ENCODE measurements at places on chromosomes 2 and 18.

DNA sequence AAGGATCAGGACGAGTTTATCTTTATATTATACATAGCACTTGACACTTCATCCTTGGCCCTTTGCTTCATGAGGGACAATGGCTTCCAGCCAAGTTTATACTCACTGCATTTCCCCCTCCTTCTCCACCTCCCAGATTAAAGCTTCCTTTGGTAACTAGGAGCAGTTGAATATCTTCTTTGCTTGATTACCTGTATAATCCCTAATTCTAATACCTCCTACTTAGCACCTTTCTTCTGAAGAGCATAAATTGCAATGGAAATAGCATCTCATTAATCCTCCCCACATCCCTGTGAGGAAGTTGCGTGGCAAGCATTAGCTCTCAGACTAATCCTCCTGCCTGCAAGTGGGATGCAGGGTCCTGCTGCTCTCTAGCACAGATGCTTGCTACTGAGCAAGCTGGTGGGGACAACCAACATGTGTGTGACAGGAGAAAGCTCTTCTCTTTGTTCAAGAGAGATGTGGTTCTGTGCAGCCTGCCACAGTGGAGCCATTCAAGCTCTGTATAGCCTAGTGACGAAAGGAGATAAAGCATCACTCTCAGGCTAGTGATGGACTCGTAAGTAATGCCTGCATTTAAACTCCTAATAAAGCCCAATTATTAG, 19.1 kb downstream of the KLHL14 start:
- no peak for DNase-seq

GRCh38 chr2:218435003-218435982, 16.4 kb downstream of the VIL1 start:
- no peak for DNase-seq

- DNase-seq = no peak
These were observed 275.9 kb downstream of the CDH20 start for GRCh38 chr18:61609131-61609530.

GRCh38 chr18:3120356-3120755, 99.4 kb downstream of the MYOM1 start:
- no peak for DNase-seq

- DNase-seq = no peak
These were observed 122.6 kb upstream of the CTDP1 start for GRCh38 chr18:79556829-79557585.

GRCh38 chr2:68721482-68722101, 13.0 kb upstream of the ARHGAP25 start:
- DNase-seq = peak; percentile 79

- peak; percentile 79 for DNase-seq
These were observed 15.1 kb upstream of the NMUR1 start for GRCh38 chr2:231545105-231545902.

DNA sequence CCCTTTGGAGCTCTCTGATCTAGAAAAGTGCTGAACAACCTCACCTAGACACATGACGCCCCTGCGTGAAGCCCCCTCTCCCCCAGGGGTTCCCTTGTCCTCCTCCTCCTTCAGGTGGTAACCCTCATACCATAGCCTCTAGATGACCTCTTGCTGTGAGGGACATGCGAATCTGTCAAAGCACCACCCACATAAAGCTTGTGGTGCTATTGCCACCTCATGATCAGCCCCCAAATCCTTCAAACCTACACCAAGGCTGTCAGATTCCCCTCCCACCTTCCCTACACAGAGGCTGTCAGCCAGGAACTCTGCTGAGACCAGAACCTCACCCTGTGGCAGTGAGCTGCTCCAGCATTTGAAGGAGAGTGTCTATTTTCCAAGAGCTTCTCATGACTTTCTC, 43.1 kb upstream of the TEX51 start:
- no peak for DNase-seq

DNA sequence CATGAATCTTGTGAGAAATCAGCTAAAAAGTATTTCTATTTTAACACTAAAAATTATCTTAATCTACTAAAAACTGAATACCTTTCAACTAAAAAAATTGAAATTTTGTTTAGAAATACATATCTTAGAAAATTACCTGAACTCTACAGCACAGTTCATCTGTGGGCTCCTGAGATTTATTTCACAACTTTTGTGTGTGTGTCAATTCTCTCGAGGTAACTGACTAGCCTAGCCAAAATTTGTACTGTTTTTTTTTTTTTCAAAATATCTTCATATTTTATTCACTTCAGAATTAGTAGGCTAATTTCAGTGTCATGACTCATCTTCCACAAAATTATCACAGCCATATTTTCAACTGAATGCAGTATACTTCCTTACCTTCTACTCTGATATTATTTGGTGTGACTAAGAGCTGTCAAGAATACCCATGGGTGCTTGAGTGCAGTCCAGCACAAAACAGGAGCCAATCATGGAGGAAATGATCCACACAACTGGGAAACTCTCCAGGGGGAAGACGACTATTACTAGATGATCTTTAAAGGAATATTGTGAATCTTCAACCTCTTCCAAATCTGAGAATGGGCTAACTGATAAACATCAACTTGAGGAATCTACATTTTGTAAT, 174.6 kb downstream of the ZNF385B start:
- DNase-seq = no peak

GRCh38 chr18:7586379-7586778, 19.3 kb downstream of the PTPRM start:
- no peak for DNase-seq

- no peak for DNase-seq
These were observed 52.1 kb upstream of the ITGA6 start for GRCh38 chr2:172375251-172375650.

DNA sequence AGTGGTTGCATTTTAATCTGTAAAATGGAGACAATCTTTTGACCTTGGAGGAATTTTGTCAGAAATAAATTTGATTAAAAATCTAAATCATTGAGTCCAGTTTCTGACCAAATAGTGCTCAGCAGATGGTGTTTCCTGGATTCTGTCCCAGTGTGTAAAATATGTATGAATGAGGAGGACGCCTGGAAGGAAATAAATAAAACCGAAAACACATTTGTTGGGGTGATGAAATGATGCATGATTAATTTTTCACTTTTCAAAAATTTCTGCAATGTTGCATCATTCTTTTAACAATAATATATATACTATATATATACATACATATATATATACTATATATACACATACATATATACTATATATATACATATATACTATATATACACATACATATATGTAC, 261.1 kb upstream of the TRIB2 start:
- DNase-seq = no peak

- DNase-seq = no peak
These were observed 11.2 kb downstream of the CFAP210 start for GRCh38 chr2:169683054-169683424.

GRCh38 chr18:45379903-45380302, 235.4 kb upstream of the SLC14A2 start:
- DNase-seq = no peak

GRCh38 chr2:236498369-236498768, 71.3 kb upstream of the ACKR3 start:
- DNase-seq = no peak

- DNase-seq = no peak
These were observed 287.4 kb upstream of the EPAS1 start for GRCh38 chr2:46009772-46010171.

DNA sequence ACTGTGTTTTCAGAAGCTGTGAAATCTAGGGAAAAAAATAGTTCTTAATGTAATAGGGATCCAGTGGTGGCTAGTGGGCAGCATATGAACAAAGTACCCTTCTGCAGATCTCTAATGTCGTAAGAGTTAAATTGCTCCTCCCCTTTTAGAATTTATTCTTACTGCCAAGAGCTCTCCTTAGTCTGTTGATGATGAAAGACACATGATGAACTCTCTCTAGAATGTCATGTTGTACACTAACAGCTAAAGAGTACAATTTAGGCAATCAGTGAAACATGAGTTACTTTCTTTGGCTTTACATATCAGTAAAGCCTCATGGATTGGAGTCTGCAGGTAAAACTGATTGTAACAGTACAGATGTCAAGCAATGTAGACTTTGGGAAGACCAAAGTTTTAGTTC, 84.2 kb downstream of the SLC39A10 start:
- DNase-seq = no peak

DNA sequence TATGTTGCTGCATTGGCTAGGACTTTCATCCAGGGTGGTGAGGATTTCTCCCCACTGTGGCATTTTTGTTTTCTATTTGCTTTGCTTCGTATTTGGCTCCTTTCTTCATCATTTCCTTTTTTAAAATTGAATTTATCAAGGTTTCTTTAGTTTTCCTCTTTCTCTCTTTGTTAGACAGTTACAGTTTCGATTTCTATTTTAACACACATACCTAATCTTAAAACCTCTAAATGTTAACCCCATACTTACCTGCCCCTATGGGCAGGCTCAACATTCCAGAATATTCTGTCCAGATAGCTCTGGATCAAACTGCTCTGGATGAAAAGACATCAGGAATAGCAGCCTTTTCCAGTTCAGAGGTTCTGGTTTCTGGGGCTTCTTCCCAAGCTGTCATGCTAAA, 49.2 kb downstream of the DIPK1C start:
- no peak for DNase-seq

DNA sequence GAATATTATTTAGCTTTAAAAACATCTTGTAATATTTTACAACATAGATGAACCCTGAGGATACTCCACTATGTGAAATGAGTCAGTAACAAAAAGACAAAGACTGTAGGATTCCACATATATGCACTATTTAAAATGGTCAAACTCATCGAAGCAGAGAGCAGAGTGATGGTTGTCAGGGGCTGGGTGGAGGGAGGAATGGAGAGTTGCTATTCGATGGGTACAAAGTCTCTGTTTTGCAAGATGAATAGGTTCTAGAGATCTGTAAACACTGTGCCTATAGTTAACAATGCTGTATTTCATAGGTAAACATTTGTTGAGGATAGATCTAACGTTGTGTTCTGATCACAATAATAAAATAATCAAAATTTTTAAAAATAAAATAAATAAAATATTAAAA, 1675.9 kb upstream of the CELF4 start:
- DNase-seq = no peak

- DNase-seq = no peak
These were observed 183.4 kb downstream of the GALR1 start for GRCh38 chr18:77433076-77433475.

GRCh38 chr2:120783969-120784372, 48.3 kb downstream of the GLI2 start:
- no peak for DNase-seq

Data from activated effector memory CD4-positive, alpha-beta T cell treated with anti-CD3 and anti-CD28 coated beads, Interleukin-2, amount 50 U/mL, for 16 hours (primary cell).